ENCODE measurements at places on chromosomes 12 and 14.

DNA sequence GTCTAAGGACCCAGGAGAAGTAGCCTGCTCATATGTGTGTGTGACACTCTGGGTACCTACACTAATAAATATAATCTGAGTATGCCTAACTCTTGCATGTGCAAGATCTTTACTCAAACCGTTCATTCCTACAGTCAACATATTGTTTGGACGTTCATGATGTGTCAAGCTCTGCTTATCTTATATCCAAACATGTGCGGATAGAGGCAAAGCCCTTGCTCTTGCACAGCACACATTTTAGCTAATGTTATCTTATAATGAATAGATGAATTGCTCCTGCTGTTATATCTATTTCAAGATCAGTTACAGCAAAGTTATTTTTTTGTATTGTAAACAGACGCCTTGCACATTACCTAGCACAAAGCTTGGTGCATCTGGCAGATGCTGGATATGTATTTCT, 228.4 kb upstream of the FLRT2 start:
- DNase-seq: no peak

DNA sequence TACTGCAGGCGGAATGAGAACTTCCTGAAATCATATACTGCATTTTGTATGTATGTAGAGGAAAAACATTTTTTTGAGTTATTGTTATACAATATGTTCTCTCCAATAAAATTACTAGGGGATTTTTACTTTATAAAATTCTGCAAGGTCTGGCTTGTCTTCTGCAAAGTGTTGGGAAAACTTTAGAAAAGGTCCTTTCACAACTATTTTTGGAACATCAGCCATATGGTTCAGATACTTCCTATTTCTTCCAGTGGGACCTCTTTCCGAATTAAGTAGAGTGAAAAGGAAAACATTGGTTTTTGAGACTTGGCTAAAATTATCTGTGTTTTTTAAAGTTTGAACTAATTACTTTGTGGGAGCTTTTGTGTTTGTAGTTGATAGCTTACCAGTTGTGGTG, 52.7 kb downstream of the DAAM1 start:
- no peak for DNase-seq

GRCh38 chr14:74491956-74492775, 939 bp downstream of the NPC2 start:
- DNase-seq: no peak

DNA sequence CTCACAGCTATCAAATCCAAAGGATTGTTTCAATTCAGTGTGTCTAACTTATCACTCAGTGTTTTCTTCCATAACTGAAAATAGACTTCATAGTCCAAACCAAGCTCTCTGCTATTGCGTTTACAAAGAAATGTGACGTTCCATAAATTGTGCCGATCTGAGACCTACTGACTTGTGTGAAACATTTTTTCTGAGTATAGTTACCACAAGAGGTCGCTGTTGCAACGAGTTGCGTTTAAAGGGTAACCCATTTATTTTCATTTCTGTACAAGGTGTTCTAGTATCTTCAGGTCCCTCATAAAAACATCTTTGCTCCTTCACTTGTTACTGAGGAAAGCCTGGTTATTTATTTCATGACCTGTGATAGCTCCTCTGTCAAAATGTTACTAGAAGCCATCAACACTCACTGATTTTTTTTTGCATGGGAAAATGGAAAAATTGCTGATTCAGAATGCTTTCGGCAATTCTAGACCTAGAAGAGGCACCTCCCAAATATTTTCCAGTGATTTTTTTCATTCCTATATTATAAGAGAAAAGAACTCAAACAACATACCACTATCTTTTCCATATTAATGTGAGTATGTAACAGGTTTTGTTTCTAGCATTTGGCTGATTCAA, 60.9 kb upstream of the OR4E1 start:
- DNase-seq: no peak

DNA sequence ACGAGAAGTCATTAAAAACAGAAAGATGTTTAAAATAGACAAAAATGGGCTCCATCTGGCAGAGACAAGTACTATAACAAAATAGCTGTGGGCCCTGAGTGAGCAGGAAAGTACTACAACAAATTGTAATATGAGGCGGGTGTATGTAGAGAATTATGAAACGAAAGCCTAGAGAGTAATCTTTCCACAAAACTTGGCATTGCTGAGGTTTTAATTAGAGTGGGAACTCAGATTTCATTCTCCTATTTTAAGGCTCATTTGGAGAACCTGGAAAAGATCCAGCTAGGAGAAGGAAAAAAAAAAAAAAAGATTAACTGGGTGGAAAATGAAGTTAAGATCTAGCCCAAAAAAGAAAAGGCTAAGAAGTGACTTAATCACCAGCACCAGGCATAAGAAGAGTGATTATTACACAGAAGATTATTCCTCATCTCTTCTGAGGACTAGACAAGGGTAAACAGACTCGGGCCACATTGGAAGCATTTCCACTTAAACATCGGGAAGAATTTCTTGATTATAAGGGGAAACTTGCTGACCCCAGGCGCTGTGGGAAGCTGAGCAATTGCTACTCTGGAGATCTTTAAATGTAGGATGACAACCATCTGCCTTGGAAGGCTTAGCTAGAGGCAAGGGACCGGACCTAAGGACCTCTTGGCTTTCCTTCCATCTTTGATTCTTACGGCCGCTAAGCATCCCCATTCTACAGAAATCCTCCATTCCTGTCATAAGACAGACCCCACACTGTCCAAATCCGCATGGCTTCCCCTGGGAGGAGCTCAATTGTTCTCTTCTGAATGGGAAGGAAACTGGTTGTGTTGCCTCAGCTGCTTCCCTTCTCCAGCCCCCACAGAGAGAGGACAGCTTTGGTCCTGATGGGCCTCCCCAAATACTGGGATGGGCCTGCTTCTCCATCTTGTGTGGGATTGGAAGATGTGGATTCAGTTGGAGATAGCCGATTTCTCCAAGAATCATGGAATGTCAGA, 40.6 kb downstream of the IGF1 start:
- DNase-seq: no peak

DNA sequence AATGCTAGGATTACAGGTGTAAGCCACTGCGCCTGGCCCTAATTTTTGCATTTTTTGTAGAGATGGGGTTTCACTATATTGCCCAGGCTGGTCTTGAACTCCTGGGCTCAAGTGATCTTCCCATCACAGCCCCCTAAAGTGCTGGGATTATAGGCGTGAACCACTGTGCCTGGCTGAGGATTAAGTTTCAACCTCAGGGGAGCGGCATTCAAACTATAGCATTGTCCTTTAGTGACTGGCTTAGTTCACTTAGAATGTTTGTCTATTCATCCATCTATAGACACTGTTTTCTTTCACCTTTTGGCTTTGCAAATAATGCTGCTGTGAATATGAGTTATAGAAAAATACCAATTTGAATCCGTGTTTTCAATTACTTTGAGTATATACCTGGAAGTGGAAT, 25.2 kb downstream of the PTPN11 start:
- DNase-seq: no peak

- no peak for DNase-seq
Measured at GRCh38 chr12:13851828-13852227, 129.6 kb downstream of the GRIN2B start.

DNA sequence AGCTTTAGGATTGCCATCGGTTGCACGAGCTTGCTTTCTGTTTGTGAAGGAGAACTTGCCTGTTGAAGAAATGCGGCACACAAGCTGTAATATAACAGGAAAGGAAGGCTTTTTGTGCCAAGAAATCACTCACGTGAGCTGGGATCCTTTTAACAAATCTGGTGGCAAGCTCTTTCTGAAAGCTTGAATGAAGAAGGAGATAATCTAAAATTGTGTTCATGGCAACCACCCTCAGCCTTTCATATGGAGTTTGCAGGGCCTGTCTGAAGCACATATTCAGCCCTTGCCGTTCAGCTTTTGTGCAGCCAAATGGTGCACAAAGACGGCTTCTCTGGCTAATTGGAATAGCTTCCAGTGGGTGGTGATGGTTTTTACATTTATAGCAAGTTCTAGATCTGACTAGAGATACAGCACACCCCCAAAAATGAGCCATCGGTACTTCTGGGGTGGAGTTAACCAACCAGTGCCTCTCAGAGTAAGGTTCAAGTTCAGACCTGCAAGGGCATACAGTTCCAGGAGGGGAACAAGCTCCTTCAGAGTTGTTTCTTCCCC, 107.4 kb downstream of the AEBP2 start:
- no peak for DNase-seq

- no peak for DNase-seq
Measured at GRCh38 chr12:39505554-39505953, 62.6 kb upstream of the KIF21A start.

DNA sequence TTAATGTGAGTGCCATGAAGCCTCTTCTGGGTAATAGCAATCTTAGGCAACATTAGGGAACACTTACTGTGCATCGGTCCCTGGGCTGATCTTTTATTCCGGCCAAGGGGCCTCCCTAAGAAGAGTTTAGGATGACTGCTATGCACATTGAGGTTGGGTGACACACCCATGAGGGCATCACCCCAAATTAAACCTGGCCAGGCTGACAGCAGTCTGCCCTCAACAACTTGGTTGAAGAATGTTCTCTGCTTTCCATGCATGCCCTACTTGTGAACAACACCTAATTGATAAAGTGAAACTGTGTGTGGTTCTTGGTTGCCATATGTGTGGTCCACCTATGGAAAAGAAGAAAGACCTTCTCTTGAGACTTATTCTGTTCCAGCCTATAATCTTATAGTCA, 1098.0 kb downstream of the BCL11B start:
- no peak for DNase-seq

DNA sequence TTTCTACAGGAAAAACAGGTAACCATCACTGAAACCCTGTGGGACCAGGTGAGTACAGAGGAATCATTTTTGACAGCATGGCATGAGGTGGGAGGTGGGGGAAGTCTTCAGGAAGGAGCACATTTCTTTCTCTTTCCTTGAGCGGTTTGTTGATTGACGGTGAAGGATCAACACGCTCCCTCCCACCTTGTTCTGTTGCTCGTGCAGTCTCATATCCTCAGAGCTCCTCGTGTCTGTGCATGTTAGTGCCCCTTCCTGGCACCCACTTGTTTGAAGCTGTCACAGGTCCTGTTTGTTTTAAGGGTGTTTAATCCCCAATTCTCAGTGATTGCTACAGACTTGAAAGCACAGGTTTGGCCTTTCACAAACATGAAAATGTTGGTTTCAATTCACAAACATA, 4.4 kb downstream of the C12orf54 start:
- DNase-seq: no peak

DNA sequence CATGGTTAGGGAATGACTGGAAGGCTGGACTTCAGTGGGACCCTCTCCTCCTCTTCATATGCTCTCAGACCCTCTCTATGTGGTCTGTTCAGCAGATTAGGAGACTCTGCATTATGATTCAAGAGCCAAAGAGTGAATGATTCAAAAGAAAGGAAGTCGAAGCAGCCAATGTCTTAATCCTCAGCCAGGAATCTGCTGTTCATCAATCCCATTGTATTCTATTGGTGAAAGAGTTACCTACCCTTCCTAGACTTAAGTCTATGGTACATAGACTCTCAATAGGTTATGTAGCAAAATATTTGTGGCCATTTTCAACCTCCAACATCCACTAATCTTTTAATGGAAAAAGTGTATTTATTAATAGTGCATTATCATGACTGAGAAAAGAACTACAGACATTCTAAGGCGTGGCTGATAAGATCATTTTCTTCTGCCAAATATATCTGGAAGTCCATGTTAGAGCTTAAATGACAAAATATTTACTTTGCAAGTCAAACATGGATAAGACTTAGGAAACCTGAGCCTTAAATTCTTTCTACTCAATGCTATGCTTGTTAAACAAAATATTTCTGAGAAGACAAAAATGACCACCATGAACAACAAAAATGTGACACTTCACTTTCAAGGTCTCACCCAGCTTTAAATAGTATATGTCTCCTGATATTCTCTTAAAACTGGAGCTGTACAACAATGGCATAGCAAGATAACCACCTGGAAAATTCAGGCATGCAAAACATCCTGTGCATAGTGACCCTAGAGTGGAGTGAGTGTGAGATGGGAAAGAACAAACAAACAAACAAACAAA, 1100.6 kb downstream of the GALC start:
- no peak for DNase-seq

Measured in stimulated activated CD8-positive, alpha-beta memory T cell treated with anti-CD3 and anti-CD28 coated beads, Interleukin-15, amount 100 ng/mL, for 24 hours (primary cell).